Spinal cord (tissue), 10 donors: ENCODE measurements at places on chromosomes 16 and 17.

- DNase-seq, result no peak
- no peak overlapping the region for H3K4me3 ChIP-seq
- peaks cover 7% of the 10 kb centered on the region for H3K4me1 ChIP-seq
- H3K36me3 ChIP-seq, result peaks cover 3% of the 10 kb centered on the region
- H3K27ac ChIP-seq, result peak overlapping the region; percentile 22
These were observed 62.6 kb downstream of the TUBD1 start for GRCh38 chr17:59830007-59830630.

DNA sequence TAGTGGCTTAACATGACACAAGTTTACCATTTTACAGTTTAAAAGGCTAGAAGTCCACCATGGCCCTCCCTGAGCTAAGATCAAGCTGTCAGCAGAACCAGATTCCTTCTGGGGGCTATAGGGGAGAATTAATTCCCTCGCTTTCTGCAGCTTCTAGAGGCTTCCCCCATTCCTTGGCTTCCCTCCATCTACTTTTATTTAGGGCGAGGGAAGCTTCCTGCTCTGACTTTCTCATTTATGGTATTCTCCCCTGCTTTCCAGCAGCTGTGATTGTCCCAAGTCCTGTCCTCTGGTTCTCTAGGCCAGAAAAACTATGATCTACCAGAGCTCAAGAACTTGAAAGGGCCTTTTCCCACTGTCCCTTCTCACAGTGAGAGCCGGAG, 4.3 kb downstream of the CETP start:
- no peak for DNase-seq
- H3K27ac ChIP-seq, result peak overlapping the region; percentile 1
- no peaks in the 10 kb centered on the region for H3K27me3 ChIP-seq
- H3K36me3 ChIP-seq, result no peaks in the 10 kb centered on the region
- H3K4me1 ChIP-seq, result peaks cover 15% of the 10 kb centered on the region

GRCh38 chr16:78294538-78295225, 195.2 kb downstream of the WWOX start:
- no peak for DNase-seq
- peaks cover 4% of the 10 kb centered on the region for H3K27me3 ChIP-seq
- peaks cover 5% of the 10 kb centered on the region for H3K4me1 ChIP-seq

- no peaks in the 10 kb centered on the region for H3K27me3 ChIP-seq
- no peak for DNase-seq
- peaks cover 12% of the 10 kb centered on the region for H3K4me1 ChIP-seq
- H3K4me3 ChIP-seq, result no peak overlapping the region
- H3K36me3 ChIP-seq, result no peaks in the 10 kb centered on the region
- H3K27ac ChIP-seq, result no peak overlapping the region
These were observed 31.8 kb downstream of the HASPIN start for GRCh38 chr17:3755335-3756030.

- no peaks in the 10 kb centered on the region for H3K36me3 ChIP-seq
- no peaks in the 10 kb centered on the region for H3K4me1 ChIP-seq
- no peak overlapping the region for H3K27ac ChIP-seq
These were observed 9.0 kb downstream of the MOSMO start for GRCh38 chr16:22016927-22017326.

DNA sequence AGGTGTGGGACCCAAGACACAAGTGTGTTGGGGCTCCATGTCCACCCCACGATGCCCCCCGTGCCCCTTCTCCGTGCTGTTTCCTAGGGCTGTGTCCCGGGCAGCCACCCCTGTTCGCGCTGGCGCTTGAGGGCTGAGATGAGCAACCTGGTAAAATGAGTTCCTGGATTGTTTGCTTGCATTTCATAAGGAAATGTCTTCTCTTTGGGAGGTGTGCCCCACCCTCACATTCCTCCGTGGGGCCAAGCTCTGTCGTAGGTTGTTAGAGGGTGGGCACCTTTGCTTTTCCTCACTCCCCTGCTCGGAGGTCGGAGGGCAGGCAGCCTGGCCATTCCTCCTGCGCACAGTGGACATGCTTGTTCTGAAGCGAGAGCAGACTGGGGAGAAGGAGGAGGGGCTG, 171.3 kb upstream of the CHMP6 start:
- no peak overlapping the region for H3K27ac ChIP-seq
- peaks cover 27% of the 10 kb centered on the region for H3K4me1 ChIP-seq
- peaks cover 31% of the 10 kb centered on the region for H3K36me3 ChIP-seq
- no peaks in the 10 kb centered on the region for H3K27me3 ChIP-seq
